COR-L47 (cell line): ENCODE measurements at places on chromosomes 1 and 21.

DNA sequence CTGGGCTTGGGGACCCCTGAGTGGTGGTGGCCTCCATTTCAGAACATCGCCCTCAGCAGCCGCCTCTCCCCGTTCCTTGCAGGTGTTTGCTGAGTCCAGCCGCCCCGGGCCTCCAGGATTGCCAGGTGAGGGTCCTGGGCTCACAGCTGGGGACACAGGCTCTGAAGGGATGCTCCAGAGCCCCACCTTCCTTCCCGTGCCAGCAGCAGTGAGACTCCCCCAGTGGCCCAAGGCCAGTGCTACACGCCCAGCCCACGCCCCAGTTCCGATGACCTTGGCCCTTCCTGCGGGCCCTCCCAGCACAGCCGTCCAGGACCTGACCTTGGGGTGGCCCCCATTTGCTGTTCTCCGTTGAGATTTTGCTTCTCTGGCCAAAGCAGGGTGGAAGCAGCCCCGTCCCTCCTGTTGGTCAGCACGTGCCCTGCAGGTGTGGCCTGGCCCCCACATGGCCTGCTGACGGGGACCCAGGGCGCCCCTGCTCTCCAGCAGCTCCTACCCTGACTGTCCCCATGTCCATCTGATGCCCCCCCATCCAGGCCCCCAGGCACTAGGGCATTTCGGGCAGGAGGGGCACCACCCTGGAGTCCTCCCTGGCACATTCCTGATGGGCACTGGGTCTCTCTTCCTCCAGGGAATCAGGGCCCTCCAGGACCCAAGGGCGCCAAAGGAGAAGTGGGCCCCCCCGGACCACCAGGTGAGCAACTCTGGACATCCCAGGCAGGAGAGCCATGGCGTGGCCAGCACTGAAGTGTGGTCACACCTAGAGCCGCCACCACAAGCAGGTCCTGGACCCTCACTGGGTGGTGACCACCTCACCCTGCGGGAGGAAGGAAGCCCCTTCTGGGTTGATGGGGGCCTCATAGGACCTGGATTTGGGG, 45.0 kb downstream of the SLC19A1 start:
- no peak for DNase-seq

- DNase-seq, result no peak
Observed at GRCh38 chr21:43880111-43880985, 15.3 kb downstream of the AGPAT3 start.

DNA sequence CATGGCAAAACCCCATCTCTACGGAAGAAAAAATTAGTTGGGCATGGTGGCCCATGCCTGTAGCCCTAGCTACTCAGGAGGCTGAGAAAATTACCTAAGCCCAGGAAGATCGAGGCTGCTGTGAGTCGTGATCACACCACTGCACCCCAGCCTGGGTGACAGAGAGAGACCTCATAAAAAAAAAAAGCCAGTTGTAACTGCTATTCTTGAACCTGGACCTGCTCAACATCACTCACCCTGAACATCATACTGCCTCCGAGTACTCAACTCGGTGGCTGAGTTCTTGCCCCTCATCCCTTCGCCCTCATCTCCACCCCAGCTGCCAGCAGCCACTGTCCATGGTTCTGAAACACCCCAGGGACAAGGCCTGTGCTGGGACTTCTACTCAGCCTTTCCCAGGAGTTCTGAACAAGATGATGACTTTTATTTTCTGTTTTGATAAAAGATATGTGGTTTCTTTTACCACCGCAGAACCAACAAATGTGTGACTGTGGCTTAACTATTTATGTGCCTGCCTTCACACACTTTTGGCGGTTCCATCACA, 5.4 kb upstream of the DISP3 start:
- DNase-seq, result no peak

GRCh38 chr1:53086491-53087070, 24.6 kb downstream of the PODN start:
- DNase-seq, result no peak

- no peak for DNase-seq
Observed at GRCh38 chr1:4408380-4408779, 246.0 kb upstream of the AJAP1 start.

DNA sequence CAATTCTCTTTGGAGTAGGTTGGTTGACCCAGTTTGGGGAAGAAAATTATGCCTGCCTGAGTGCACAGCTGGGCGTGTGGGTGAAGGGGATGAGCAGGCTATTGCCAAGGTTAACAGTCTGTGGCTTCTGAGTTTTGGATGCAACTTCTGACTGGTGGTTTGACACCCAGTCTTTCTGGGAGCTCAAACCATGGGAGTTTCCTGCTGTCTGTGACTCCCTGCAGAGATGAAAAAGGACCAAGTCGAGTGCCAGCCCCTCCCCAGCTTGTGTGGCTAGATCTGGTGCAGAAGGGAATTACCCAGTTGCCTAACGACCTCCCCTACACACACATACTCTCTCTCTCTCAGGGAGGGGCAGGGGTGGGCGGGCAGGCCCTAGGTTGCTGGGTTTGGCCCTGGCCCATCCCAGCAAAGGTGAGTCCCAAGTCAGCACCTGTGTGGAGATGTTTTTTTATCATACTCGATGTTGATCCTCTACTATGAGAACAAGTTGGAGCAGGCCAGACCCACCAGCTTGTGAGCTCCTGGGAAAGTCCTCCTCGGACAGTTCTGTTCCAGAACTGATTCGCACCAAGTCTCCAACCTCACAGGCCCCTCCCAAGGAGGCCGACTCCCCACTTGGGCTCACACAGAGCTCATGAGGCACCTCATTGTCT, 28.2 kb downstream of the PKP1 start:
- DNase-seq, result no peak

DNA sequence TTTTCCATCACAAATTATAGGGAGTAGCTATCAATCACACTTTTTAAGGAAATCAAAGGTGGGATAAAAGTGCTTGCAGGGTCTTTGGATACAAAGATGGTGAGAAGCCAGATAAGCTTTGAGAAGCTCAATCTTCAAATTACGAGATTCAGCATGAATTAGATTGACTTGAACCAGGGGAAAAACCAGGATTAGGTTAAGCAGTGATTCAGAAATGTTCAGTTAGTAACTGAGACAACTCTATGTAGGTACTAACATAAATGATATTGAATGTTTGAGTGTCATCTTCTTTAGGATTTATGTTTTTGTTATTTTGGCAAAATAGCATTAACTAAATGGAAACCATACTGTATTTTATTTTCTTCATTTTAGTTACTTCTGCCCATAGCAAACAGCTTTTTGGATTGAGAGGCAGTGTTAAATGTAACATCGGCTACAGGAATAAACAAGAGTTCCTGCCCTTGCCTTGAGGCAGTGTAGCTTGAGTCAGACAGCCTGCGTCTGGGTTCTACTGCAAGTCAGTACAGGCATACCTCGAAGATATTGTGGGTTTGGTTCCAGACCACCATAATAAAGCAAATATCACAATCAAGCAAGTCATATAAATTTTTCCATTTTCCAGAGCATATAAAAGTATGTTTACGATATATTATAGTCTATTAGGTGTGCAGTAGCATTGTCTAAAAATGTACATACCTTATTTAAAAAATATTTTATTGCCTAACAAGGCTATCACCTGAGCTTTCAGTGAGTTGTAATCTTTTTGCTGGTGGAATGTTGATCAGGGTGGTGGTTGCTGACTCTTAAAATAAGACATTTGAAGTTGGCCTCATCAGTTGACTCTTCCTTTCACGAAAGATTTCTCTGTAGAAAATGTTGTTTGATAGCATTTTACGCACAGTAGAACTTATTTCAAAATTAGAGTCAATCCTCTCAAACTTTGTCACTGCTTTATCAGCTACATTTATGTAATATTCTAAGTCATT, 36.9 kb upstream of the BACH1 start:
- no peak for DNase-seq

DNA sequence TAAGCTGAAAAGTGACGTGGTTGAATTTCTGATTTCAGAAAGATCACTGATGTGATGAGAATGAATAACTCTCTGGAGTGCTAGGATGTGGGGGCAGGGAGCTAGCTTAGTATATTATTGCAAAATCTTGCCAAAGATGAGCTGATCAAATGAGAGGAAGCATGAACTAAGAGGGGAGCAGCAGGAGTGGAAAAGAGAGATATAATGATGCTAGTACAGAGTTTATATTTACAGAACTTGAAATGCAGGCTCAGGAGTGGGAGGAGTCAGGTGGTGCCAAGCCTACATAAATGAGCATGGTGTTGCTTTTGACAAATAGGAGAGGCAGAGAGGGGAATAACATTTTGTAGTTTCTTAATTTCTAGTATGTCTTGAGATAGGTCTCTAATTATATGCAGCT, 38.1 kb upstream of the NBL1 start:
- no peak for DNase-seq

- DNase-seq, result no peak
Observed at GRCh38 chr1:60342569-60342968, 269.0 kb upstream of the C1orf87 start.

GRCh38 chr1:10866321-10867093, 70.1 kb upstream of the CASZ1 start:
- DNase-seq, result peak; percentile 43

GRCh38 chr1:219938706-219939105, 10.3 kb upstream of the SLC30A10 start:
- DNase-seq, result no peak

DNA sequence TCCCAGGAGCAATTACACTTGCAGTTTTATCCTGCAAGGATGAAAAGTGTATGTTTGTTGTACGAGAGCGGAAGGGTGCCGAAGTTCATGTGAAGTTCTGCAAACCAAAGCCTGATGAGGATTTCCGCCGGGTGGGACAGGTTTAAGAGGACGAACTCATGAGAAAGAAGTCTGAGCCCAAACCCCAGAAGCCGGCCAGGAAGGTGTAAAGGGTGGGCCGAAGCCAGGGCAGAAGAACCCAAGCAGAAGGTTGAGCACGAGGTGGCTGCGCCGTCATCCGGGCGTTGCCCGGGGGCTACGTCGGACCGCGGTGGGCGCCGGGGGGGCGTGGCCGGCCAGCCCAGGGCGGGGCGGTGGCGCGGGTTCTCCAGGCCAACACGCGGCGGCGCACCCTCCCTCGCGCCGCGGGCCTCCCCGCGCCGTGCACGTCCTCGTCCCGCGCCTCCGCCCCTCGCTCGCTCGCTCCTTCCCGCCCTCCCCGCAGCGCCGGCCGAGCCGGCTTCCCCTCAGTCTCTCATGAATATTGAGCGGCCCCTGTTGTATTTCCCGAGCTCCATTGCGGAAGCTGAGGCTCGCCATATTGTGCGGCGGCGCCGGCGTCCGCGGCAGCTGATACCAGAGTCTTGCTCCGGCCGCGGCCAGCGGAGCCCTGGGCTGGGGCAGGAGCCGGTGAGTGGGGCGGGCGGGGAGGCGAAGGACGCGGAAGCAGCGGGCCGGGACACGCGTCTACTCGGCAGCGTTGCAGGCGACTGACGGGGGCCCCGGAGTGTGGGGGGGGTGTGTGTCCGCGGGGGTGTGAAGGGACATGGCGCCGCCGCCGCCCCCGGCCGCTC, at the start of gene RNF2:
Gene RNF2, plus strand, starts transcription at position 578 of the 833 bp plus-strand sequence. CDS start 41,996 bp downstream, outside the sequence.
- DNase-seq, result peak; percentile 80

GRCh38 chr1:185492089-185492825, 175.2 kb upstream of the IVNS1ABP start:
- no peak for DNase-seq

DNA sequence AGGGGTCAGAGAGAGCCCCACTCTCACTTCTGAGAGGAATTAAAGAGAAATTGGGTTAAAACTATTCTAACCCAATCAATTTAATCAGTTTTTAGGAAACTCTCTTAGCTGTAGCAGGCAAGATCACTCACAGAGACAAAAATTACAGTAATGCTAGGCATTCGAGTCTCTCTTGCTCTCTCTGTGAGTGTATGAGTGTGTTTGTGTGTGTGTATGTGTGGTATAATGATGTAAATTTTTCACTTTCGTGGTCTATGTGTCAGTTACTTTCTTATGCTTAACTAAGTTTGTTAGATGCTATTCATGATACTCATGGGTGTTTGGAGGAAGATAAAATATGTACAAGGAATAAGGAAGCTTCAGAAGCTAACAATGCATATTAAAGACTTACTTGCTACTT, 131.3 kb downstream of the FASLG start:
- DNase-seq, result no peak

DNA sequence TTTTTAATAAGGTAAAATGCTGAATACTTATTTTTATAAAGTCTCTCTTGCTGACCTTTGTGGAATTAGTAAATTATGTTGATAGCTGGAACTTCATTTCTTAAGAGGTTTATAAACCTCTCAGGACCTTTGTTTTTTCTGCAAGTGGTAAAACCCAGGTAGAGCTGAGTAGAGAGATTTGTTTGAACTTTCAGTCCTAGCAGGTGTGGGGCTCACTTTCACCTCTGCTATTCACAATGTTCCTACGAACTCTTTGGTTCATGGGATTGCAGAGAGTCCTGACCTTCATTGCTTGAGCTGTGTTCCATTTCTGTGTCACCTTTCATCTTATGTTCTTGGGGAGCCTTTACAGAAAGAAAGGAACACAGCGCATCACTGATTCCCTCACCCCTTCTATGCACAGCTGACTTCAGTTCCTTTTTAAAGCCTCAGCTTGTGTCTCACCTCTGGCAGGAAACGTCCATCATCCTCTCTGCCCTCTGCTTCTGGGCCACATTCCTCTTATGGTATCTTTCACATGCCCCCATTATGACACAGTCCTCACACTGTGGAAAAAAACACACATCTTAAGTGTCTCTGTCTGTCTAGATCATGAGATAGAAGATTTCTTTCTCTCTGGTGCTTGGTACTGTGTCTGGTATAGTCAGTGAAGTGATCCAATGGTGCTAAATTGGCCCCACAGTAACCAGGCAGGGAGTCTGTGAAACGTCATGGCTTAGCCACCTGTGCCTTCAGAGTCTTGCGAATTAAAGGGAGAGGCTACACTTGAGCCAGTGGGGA, 262.5 kb upstream of the B3GALT2 start:
- no peak for DNase-seq

GRCh38 chr1:86699186-86699585, 5.2 kb upstream of the SH3GLB1 start:
- no peak for DNase-seq

GRCh38 chr1:111920221-111921024, 69.0 kb downstream of the KCND3 start:
- peak; percentile 79 for DNase-seq

GRCh38 chr1:53459321-53460175, at the start of gene DMRTB1:
Gene DMRTB1, plus strand, starts transcription at chr1:53459399. Its CDS starts 55 bp downstream, at chr1:53459454.
- no peak for DNase-seq
